DMS 273 treated with DMSO at 0.1 percent for 48 hours (cell line): ENCODE measurements at places on chromosomes 12 and 14.

DNA sequence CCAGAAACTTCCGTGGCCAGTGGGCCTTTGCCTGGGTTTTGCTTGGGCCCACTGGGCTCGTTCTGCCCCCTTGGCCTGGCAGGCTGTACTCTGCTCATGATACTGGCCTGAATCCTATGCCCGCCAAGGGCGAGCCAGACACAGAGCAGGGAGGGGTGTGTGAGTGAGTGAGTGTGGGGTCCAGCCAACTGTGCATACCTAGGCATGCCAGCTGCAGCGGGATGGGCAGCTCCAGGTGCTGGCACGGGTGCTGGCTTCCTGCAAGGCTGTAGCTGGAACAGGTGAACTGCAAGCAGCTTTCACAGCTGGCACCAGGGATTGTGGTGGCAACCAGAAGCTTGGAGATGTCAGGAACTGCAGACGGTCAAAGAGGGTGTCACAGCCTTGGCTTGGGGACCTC is 1276.4 kb downstream of the SLC16A7 start:
- no peak for DNase-seq

DNA sequence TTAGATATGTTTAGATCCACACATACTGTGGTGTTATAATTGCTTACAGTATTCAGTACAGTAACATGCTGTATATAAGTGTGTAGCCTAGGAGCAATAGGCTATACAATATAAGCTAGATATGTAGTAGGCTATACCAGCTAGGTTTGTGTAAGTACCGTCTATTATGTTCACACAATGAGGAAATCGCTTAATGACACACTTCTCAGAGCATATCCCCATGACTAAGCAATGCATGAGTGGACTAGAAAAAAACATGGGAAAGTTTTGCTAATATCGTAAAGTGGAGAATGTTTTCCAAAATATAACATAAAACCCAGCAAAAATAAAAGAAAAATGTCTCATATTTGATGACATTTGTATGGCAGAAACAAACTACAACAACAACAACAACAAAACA is 27.3 kb downstream of the AKAP3 start:
- no peak for DNase-seq

GRCh38 chr12:91630083-91630482 is 447.5 kb upstream of the DCN start:
- DNase-seq = no peak

- DNase-seq = no peak
Measured at GRCh38 chr12:31405021-31405420, 79.1 kb upstream of the SINHCAF start.

GRCh38 chr12:17588968-17589367 is 501.0 kb downstream of the RERGL start:
- peak; percentile 2 for DNase-seq

DNA sequence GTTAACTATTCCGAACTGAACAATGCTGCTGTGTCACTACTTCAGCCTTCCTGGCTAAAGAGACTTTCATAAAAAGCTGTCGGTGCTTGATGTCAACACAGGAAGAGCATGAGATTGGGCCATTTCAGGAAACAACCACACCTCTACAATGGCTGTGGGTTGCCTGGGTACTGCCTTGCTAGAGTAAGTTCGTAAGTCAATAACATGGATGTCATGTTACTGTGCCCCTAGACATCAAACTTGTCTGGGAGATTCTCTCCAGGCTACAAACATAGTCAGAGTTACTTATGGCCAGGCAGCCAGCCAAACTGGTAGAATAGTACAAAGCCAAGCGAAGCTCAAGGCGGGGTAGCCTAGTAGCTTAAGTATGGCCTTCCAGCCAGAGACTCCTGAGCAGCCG is 23.1 kb downstream of the MAX start:
- no peak for DNase-seq

GRCh38 chr14:59013672-59014298 is 174.7 kb upstream of the DAAM1 start:
- no peak for DNase-seq

DNA sequence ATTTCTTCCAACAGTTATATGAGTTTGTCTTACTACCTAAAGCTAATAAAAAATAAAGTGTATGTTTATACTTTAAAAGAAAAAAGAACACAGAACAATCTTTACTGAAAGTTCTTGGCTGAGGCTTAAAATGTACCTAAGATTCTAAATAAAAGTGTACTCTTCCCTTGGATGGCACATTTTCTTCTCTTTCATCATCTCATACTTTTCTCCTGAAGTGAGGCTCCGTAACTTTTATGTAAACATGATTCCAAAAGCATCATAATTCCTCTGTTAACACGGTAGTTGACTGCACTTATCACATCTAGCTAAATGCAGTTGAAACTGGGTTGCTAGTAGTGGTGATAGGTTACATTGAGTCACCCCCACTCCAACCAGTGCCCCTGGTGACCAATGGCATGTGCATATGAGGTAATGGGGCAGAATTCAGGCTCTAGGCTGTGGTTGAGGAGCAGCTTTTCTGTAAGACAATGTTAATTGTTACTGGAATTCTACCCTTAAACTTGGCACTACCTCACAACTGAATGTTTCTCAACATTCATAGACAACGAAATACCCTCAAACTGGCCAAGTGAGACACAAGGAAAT is 38.4 kb downstream of the WASHC3 start:
- DNase-seq = no peak

DNA sequence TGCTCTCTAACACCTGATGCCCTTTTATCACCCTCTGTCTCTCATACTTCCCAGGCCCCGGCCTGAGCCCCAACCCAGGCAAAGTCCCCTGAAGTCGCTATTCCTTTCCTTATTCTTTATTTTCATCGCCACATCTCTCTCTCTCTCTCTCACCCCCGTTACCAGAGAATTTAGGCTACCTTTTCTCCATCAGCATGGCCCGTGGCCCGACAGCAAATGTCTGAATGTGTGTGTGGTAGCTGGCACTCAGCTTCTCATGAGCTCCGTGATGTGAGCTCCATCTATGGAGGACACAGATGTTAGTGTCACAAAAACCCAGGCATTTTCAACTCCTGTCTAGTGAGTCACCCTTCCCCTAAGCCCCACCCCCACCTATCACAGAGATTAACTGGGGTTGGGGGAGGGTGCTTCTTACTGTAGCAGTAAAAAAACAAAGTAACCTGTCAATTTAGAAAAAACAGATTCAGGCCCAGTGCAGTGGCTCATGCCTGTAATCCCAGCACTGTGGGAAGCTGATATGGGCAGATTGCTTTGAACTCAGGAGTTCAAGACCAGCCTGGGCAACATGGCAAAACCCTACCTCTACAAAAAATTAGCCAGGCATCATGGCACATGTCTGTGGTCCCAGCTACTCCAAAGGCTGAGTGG is 53.8 kb downstream of the VCPKMT start:
- DNase-seq = no peak

GRCh38 chr12:95970905-95971304 is 25.2 kb downstream of the HAL start:
- DNase-seq = no peak

GRCh38 chr14:25411781-25412757 is 362.1 kb upstream of the STXBP6 start:
- DNase-seq = no peak

DNA sequence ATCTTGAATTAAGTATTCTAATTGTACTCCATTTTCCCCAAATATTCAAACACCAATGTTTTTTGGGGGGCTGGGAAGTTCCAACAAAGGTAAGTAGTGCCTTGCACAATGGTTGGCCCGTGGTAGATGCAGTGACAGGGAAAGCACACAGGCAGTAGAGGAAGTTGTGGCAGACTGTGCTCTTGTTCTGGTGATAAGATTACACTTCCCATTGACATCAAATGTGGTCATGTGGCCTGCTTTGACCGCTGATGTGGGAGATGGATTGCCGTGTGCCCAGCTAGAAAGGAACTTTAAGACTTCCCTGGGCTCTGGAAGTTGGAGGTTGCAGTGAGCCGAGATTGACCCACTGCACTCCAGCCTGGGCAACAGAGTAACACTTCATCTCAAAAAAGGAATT is 223.8 kb downstream of the VRK1 start:
- DNase-seq = no peak

DNA sequence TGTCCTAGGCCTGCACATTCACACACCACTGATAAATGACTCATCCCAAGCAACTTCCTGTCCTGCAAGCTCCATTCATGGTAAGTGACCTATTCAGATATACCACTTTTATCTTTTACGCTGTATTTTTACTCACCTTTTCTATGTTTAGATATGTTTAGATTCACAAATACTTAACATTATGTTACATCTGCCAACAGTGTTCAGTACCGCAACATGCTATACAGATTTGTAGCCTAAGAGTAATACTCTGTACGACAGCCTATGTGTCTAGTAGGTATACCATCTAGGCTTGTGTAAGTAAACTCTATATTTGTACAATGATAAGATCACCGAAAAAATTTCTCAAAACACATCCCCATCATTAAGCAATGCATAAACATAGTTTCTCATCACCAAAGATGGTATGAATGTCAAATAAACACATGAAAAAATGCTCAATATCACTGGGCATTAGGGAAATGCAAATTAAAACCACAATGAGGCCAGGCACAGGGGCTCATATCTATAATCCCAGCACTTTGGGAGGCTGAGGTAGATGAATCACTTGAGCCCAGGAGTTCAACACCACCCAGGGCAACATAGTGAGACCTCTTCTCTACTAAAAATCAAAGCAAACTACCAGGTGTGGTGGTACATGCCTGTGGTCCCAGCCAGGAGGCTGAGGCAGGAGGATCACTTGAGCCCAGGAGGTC is 20.7 kb downstream of the ATXN2 start:
- DNase-seq = no peak

DNA sequence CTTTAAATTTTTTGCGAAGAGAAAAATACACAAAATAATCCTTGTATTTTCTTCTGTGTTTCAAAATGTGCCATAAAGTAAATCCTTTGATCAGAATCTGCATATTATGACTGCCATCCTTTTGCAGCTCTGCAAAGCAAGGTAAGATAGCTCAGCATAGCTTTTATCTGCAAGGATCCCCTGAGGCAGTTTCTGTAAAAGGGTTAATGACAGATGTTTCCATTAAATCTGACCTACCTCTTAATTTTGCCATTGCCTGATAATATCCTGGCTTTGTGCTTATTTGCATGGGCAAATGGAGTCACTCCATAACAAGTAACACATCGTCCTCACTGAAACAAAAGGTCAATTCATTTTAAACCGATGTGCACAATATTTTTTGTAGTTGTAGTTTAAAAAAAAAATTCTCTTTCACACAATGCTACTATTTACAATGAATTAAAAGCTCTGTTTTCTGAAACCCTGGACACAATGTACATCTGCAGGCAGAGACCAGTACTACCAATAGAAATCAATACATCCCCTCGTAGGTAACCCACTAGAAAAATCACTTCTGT is 108.5 kb upstream of the SOX5 start:
- DNase-seq = no peak

DNA sequence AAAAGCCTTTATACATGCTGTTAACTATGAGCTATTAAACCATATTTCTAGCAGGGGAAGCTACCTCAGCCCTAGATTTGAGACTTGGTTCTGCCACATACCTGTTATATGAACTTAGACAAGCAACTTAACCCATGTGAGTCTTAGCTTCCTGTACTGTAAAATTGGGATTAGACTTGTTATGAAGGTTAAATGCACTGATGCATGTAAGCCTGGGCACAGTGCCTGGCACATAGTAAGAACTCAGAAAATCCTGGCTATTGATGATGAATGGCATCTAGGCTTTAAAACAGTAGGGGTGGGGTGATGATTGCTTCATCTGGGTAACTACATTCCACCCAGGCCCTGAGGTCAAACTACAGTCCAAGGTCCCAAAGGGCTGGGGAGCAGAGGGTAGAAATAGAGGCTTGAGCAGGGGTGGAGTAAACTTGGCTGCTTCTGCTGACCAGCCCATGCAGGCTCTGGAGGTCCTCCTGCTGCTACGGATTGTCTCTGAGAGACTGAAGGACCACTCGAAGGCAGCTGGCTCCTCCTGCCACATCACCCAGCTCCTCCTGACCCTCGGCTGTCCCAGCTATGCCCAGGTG is 11.3 kb downstream of the ESPL1 start:
- DNase-seq = no peak

GRCh38 chr14:103545915-103546651 is 16.4 kb downstream of the BAG5 start:
- DNase-seq = no peak

DNA sequence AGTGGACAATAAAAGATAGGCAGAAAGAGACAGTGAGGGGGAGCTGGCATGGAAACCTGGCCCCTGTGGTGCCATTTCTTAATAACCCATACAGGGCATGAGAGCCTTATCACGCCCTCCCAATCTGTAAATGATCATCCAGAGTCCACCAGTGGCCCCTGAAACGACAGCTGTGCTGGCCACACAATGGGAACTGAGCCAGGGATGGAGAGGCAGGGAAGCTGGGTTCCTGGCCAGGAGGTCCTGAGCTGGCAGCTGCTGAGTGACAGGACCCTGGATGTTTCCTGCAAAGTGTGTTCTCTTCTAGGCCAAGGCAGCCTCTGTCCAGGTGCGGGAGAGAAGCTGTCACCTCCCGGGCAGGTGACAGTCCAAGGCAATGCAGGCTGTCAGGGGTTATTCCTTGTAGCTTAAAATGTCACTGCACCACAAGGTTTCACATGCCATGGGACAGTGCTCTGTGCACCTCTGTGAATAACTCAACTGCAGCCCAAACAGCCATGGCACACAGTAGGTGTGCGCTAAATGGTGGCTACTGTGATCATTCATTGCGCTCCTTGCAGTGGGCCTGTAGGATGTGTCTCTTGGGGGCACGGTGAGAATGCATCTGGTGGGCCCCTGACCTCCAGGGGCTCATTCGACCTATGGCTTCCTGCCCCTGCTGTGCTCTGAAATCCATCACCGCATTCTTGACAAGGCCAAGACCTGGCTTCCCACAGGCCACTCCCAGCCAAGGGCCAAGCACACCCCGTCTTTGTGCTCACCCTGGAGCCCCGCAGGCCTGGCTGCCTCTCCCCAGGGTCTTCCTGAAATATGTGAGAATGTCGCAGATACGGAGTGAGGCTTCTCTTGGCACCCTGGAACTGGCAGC is 46.3 kb upstream of the BCL11B start:
- no peak for DNase-seq

DNA sequence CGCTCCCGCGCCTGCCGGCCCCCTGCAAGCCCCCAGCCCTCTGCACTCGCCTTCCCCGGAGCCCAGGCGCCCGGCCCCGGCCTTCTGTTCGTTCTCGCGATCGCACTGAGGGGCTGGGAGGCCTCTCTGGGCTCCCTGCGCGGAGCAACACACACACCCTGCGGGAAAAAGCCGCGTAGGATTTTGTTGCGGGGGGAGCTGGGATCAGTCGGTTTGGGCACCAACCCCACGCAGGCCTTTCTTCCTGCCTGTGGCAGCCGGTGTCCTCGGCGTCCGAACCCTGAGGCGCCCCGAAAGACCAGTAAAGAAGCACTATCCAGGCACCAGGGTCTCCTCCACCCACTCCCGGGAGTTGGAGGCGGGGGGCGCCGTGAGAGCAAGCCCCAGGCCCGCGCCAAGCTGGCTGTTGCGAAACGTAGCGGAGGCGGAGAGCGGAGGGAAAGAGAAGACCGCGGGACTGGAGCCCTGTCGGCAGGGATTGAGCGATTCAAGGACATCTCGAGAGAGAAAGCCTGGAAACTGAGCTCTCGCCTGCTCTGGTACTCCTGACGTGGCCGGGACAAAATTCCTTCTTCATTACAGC is 1.9 kb upstream of the HOXC5 start:
- DNase-seq = no peak

GRCh38 chr12:38151991-38152700 is 164.4 kb upstream of the ALG10B start:
- no peak for DNase-seq

- no peak for DNase-seq
Measured at GRCh38 chr14:89315493-89316470, 101.3 kb downstream of the FOXN3 start.
